Activated T-cell treated with anti-CD3 and anti-CD28 coated beads for 1 hour (primary cell): ENCODE measurements at places on chromosomes 12 and 14.
A peak's percentile ranks its signal among the peaks of the same experiment; 100 is the strongest.

DNA sequence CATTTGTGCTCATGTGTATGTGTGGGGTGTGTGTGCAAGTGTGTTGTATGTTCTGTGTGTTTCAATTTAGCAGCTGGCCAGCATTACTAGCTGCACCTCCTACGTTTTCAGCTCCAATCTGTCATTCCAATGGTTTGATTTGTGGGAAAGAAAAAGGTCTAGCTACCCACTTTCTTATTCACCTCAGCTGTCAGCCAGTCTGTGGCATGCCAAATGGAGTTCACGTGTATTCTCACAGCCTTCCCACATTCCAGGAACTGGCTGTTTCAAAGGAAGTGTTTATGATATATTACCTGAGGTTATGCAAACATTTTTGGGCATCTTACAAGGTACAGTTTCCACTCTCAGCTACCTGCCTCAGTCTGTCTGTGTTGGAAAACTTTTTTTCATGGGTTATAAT, 220.2 kb upstream of the CPNE8 start:
- no peak for DNase-seq

DNA sequence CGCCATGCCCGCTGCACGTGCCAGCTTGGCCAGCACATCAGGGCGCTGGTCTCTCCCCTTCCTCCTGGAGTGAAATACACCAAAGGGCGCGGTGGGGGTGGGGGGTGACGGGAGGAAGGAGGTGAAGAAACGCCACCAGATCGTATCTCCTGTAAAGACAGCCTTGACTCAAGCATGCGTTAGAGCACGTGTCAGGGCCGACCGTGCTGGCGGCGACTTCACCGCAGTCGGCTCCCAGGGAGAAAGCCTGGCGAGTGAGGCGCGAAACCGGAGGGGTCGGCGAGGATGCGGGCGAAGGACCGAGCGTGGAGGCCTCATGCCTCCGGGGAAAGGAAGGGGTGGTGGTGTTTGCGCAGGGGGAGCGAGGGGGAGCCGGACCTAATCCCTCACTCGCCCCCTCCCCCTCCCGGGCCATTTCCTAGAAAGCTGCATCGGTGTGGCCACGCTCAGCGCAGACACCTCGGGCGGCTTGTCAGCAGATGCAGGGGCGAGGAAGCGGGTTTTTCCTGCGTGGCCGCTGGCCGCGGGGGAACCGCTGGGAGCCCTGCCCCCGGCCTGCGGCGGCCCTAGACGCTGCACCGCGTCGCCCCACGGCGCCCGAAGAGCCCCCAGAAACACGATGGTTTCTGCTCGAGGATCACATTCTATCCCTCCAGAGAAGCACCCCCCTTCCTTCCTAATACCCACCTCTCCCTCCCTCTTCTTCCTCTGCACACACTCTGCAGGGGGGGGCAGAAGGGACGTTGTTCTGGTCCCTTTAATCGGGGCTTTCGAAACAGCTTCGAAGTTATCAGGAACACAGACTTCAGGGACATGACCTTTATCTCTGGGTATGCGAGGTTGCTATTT, 914 bp upstream of the CCND2 start:
- peak; percentile 45 for DNase-seq

DNA sequence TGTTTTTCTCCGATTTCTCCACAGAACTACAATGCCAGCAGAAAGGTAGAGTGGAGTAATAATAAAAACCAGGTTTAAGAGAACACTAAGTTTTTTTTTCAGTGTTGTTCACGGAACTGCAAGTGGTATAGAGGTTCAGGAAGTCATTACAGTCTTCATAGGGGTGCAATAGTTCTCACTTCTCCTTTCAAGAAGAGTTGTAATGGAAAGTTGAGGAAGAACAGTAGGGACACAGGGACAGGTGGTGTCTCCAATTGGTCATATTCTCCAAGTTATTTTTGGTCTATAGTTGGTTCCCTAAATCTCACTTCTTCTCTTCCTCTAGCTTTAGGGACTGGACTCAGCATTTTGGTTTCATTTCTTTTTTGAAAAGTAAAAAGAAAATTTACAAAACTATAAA, 894.0 kb downstream of the NRXN3 start:
- DNase-seq: no peak

- DNase-seq: no peak
These were observed 144.7 kb downstream of the SMOC1 start for GRCh38 chr14:70023871-70024270.

DNA sequence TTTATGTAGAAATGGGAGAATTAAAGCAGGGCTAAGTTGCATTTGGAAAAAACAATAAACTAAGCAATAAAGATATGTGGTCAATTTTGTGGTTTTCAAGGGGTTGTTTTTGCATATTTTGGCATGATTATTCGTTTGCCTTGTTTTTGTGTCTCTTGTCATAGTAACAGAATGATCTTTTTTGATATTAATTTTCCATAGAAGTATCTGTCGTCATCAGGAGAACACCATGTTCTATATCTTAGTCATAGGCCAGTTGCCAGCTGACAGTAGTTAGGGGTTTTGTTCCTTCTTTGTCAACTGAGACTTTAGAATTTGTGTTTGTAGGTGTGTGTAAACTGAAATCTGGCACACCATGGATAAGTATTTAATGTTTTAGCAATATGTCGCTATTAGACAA, 1354.8 kb downstream of the LRFN5 start:
- no peak for DNase-seq

GRCh38 chr12:33825986-33826602, 196.2 kb upstream of the ALG10 start:
- DNase-seq: no peak

- peak; percentile 19 for DNase-seq
These were observed 7.4 kb downstream of the SMAGP start for GRCh38 chr12:51262758-51263177.

- DNase-seq: no peak
These were observed 128.4 kb downstream of the METTL25 start for GRCh38 chr12:82486524-82487235.
